ENCODE measurements at places on chromosomes 12 and 14. TPM values are rescaled to one million over a fixed set of nuclear protein-coding genes. Genes with fewer than 3 reads are reported as not detected.

LBHD2 gene
- not detected for total RNA-seq

COL2A1 gene
- total RNA-seq, result not detected

ENDOU gene
- total RNA-seq, result 2.1 TPM

TMCC3 gene
- 14.2 TPM for total RNA-seq

RASSF9 gene
- 12.9 TPM for total RNA-seq
